Renal cortical epithelial cell (primary cell): ENCODE measurements at places on chromosomes 13 and 19. TPM values are rescaled to one million over a fixed set of nuclear protein-coding genes. Genes with fewer than 3 reads are reported as not detected.

- no peak for DNase-seq
Measured at GRCh38 chr13:52179925-52180324, 20.5 kb upstream of the NEK3 start.

GRCh38 chr19:52664461-52664860, 26.3 kb upstream of the ZNF83 start:
- no peak for DNase-seq

Gene PSG11
- total RNA-seq, result not detected in 2 replicates

Gene FREM2
- total RNA-seq, result 2.4 and 3.6 TPM in 2 replicates

Gene FLT3LG
- total RNA-seq, result 1.3 and 1.7 TPM in 2 replicates

GRCh38 chr13:26619358-26619757, 61.9 kb downstream of the WASF3 start:
- no peak for DNase-seq
